NCI-H82 (cell line): ENCODE measurements at places on chromosomes 12 and 14.

DNA sequence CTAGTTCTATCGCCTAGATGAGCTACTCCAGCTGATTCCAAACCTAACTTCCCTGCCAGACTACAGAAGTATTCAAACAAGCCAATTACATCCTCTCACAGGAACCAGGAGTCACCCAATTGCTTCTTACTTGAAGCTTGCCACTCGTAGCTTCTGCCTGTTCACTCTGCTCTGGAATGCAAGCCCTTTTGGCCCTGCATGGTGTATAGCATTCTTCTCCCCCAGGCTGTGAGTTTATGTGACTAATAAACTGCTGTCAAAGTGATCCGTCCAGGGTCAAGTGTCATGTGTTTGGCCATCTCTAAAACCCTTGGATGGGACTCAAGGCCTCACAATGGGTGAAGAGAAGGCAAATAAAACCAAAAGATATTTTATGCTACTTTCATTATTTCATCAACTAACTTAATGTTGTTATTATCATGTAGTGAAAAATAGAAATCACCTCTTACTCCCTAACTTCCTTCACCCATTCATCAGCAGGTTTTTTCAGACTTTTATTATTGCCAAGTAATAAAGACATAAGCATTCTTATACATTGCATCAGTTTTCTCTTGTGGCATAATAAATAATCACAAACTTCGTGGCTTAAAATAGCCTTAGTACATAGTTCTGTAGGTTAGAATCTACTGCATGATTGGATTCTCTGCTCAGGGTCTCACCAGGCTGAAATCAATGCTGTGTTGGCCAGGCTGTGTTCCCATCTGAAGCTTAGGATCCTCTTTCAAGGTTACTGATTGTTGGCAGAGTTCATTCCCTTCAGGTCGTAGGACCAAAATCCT lies 1981.7 kb upstream of the FLRT2 start:
- no peak for DNase-seq

- DNase-seq = no peak
Measured at GRCh38 chr14:75543786-75544185, 21.5 kb downstream of the BATF start.

GRCh38 chr12:13942826-13943225 lies 38.6 kb downstream of the GRIN2B start:
- no peak for DNase-seq

DNA sequence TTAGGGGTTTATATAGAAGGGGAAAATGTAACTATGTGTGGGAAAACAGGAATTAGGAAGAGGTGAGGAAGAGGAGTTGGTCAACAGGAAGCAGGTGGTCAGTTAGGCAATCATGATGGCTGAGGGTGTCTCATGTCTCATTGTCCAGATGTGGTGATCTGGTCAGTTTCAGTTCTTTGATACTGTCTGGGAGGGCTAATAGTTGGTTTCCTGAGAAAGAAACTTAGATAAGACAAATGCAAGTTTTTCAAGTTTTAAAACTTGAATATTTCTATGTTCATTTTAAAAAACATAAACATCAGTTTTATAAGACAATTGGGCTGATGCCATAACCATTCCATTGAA lies 1121.8 kb upstream of the USP15 start:
- DNase-seq = no peak

DNA sequence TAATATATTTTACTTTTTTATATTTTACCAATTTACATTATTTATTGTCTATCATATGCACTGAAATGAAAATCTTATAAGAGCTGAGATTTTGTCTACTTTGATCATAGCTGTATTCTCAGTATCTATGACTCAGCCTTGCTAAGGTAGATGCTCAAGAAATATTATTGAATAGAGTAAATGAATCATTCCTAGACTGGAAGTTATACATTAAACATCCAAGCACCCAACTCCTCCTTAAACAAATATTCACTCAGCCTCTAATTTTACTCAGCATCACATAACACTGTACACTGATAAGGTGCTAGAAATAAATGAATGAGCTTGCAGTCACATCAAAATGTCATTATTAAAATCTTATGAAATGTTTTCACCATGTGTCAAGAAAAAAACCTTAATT lies 1424.9 kb downstream of the LRFN5 start:
- DNase-seq = no peak
